ENCODE measurements at places on chromosomes 4 and X.

DNA sequence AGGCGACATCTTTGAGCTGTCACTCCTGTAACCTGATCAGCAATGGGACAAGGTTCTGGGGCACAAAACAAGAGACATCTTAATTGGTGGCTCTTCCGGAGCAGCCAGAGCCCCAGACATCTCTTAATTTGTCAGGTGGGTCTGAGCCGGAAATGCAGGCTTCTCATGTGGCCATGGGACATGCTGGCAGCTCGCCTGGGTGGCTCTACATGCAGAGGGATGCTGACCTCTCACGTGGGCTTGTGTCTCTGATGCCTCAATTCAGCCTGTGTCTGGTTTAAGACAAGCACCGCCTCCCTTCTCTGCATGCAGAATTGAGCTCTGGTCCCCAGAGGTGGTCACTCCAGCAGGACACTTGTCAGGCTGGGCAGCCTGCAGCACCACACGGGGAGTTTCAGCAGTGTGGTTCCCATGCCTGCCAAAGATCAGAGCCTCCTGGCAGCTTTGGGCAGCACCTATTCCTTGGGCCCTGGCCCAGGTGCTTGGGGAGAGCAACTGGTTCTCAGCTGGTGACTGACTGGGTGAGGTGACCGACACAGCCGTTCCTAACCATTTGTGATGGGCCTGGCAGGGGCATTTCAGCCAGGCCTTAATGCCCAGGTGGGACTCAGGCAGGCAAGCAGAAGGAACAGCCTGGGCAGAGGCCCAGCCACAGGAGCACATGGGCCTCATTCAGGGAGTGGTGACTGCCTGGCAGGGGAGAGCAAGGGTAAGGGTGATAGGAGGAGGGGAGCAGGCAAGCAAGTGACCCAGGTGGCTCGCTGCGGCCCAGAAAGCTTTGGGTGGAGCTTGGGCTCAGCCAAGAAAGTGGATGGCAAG lies 53.4 kb downstream of the HMX1 start:
- DNase-seq = no peak

- no peak for DNase-seq
These were observed 121.1 kb downstream of the BANK1 start for GRCh38 chr4:101911616-101912015.

GRCh38 chr4:181308476-181309312 lies 934.5 kb upstream of the TENM3 start:
- peak; percentile 5 for DNase-seq

DNA sequence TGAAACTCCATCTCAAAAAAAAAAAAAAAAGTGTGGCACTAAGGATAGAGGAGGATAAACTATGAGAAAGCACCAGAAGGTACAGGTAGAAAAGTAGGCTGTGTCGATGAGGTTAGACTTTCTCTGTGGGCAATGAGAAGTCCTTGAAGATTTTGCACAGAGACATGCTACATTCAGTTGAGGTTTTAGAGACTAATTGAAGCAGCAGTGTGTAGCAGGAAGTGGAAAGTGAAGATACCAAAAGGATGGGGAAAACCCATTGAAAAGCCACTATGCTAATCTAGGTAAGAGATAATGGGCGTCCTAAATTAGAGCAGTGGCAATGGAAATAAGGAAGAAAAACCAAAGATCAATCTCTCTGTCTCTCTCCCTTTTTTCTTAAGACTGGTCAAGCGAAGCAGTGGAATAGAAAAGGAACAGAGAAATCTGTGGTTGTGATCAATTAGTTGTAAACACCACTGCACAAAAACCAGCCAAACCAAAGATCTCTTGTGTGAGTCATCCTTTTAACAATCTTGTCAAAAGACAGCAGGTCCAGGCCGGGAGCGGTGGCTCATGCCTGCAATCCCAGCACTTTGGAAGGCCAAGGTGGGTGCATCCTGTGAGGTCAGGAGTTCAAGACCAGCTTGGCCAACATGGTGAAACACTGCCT lies 3.5 kb downstream of the SPINK2 start:
- DNase-seq = no peak

GRCh38 chr4:185669288-185669687 lies 134.0 kb upstream of the PDLIM3 start:
- DNase-seq = no peak

DNA sequence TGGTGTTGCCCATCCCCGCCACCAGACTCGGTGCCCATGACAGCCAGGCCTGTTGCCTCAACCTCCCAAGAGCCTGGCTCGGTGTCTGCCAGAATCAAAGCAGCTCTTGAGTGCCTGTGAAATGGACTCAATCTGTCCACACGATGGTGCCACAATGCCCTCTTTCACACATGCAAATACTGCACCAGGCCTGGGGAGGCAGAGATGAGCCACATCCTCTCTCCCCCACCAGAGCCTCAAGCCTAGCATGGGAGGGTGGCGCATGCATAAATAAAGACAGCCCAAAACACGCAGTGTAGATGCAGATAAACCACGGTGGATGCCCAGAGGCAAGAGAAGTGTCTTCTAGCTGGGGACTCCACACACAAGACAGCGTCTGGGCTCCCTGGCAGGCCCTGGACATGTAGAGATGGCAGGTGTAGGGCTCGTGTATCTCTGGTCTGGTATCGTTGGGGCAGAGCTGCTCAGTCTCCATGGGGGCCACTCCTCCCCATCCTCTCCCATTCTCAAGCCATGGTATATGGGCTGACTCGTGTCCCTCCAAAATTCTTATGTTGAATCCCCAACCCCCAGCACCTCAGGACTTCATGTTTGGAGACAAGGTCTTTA lies 65.6 kb downstream of the JAKMIP1 start:
- DNase-seq = no peak

DNA sequence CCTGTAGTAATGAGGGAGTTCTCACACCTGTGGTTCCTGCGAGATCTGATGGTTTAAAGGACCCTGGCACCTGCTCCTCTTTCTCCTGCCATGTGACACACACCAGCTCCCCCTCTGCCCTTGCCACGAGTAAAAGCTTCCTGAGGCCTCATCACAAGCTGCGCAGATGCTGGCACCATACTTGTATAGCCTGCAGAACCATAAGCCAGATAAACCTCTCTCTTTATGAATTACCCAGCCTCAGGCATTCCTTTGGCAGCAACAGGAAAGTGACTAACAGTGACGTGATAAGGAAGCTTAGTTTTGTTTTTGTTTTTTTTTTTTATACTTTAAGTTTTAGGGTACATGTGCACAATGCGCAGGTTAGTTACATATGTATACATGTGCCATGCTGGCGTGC lies 130.9 kb downstream of the AFAP1 start:
- no peak for DNase-seq
